Endothelial cell of umbilical vein (primary cell): ENCODE measurements at places on chromosomes 1 and 21. TPM values are rescaled to one million over a fixed set of nuclear protein-coding genes. Genes with fewer than 3 reads are reported as not detected.

- no peak overlapping the region for H3K4me3 ChIP-seq
- no peaks in the 10 kb centered on the region for H3K36me3 ChIP-seq
- no peaks in the 10 kb centered on the region for H3K4me1 ChIP-seq
- no peaks in the 10 kb centered on the region for H3K27me3 ChIP-seq
- no peak for DNase-seq
Measured at GRCh38 chr1:114164840-114165543, 11.3 kb upstream of the SYT6 start.

DNA sequence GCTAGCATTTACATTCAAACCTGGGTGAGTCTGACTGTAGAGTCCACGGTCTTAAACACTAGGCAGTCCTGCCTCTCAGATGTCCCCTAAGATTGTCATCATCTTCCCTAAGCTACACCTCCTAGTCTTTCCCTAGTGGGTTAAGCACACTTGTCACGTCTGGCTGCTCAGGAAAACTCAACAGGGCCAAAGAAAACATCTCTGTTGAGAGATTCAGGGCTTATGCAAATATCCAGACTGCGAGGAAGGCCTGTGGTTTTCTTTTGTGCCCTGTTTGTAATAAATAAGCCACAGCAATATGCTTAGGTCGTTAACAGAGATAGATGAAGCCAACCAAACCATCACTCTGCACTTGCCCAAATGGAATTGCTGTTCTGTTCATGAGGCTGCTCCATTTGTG lies 472.6 kb upstream of the DEPDC1 start:
- no peaks in the 10 kb centered on the region for H3K36me3 ChIP-seq
- H3K4me3 ChIP-seq: no peak overlapping the region
- no peaks in the 10 kb centered on the region for H3K4me1 ChIP-seq
- DNase-seq: no peak
- H3K27me3 ChIP-seq: no peaks in the 10 kb centered on the region
- no peak overlapping the region for H3K27ac ChIP-seq

- H3K27ac ChIP-seq: no peak overlapping the region
- no peak overlapping the region for H3K4me3 ChIP-seq
- DNase-seq: no peak
- peaks cover 8% of the 10 kb centered on the region for H3K27me3 ChIP-seq
- H3K36me3 ChIP-seq: no peaks in the 10 kb centered on the region
Measured at GRCh38 chr21:44691686-44692085, 5.3 kb upstream of the KRTAP10-12 start.

- H3K27me3 ChIP-seq: no peaks in the 10 kb centered on the region
- H3K36me3 ChIP-seq: no peaks in the 10 kb centered on the region
- no peak overlapping the region for H3K4me3 ChIP-seq
- DNase-seq: no peak
- H3K27ac ChIP-seq: no peak overlapping the region
- no peaks in the 10 kb centered on the region for H3K4me1 ChIP-seq
Measured at GRCh38 chr1:37250371-37250770, 216.1 kb upstream of the GRIK3 start.

Gene AADACL3
- total RNA-seq: not detected in 2 replicates

Gene TNFRSF1B
- total RNA-seq: 65.9 and 66.0 TPM in 2 replicates

Gene SIM2
- total RNA-seq: not detected in 2 replicates

- no peaks in the 10 kb centered on the region for H3K27me3 ChIP-seq
- no peak for DNase-seq
- no peaks in the 10 kb centered on the region for H3K4me1 ChIP-seq
- H3K27ac ChIP-seq: no peak overlapping the region
Measured at GRCh38 chr1:217021956-217022355, 298.7 kb upstream of the ESRRG start.
